WERI-Rb-1 (cell line): ENCODE measurements at places on chromosomes 6 and 20.

DNA sequence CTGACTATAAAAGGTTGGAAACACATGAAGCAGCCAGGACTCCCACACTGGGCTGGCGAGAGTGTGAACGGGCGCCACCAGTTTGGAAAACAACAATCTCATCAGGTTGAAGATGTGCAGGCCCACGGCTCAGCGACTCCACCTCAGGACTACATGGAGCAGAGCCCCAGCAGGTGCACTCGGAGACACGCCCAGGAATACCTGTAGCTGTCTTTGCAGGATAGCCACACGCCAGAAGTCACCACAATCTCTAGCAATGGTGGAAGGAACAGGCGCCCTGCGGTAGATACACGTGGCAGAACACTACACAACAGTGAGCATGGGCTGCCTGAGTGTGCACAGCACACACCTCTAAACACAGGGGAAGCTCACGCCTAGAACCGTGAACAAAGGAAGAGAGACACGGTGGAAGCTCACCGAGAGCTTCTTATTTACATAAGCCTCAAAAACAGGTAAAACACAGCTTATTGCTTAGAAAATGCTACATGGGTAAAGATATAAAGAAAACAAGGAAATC, 28.7 kb upstream of the RPS6KA2 start:
- no peak for DNase-seq

DNA sequence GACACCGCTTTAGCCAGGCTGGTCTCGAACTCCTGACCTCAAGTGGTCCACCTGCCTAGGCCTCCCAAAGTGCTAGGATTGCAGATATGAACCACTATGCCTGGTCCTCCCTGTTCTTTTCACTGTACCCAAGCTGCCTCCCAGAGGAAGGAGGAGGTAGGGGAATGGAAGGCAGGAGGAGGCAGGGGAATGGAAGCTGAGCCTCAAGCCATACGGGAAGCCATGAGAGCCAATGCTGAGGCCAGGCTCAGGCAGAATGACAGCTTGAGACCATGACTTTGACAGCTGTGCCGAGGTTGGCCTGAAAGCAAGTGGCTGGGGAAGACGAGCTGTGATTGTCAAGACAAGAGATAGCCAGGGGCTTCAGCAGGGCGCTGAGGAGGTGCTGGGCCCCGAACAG, 13.6 kb upstream of the ZNF335 start:
- peak; percentile 54 for DNase-seq

- no peak for DNase-seq
These were observed 12.6 kb downstream of the HCK start for GRCh38 chr20:32064667-32065066.

- DNase-seq: no peak
These were observed 17.9 kb upstream of the CNKSR3 start for GRCh38 chr6:154528310-154528915.

GRCh38 chr6:163764565-163764964, 350.0 kb downstream of the QKI start:
- DNase-seq: no peak

DNA sequence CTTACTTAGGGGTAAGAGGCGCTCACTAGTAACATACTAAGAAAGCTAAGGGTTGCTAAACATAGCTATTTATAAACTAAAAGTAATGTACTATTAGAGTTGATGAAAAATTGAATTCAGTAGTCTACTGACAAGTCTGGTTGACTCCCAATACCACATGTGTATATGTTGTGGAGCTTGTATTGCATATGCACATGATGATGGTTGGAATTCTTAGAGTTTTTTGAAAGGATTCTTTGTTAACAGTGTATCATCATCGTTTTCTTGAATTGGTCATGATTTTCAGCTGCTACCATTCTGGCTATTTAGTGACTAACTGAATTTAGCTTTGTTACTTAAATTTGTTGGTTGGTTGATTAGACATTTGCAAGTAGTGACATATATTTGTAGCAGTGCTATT, 27.2 kb downstream of the ABRACL start:
- DNase-seq: no peak

GRCh38 chr20:33650111-33650752, 11.9 kb upstream of the C20orf144 start:
- DNase-seq: no peak

- no peak for DNase-seq
These were observed 51.0 kb downstream of the ABHD12 start for GRCh38 chr20:25339608-25340007.

- DNase-seq: no peak
These were observed 586 bp downstream of the ZNF512B start for GRCh38 chr20:63968928-63969760.

DNA sequence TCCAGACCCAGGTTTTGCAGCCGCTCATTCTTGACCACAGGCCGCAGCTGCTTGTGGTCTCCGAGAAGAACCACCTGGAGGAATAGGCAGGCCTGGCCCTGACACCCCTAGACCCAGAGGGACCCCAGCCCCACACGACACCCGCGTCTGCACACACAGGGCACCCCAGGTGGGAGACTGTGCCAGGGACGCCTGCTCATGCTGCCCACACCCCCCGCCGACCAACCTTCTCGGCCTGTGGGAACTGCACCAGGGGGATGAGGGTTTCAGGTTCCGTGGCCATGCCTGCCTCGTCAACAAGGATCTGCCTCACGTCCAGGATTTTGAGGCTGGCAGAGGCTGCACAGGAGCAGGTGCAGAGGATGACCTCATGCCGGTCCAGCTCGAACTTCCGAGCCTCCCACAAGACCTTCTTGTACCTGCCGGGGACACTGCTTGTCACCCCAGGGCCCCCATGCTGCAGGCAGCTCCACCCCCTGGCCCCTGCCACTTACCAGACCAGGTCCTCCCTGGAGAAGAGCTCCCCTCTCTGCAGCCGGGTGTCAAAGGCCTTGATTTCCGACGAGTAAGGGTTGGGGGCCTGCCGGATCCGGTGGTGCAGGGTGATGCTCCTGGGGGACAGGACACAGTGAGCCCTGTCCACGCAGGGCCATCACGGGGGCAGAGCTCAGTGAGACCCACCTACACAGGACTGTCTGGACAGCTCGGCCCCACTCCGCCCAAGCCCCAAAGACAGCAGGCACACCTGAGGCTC, 7.1 kb downstream of the FNDC11 start:
- no peak for DNase-seq

DNA sequence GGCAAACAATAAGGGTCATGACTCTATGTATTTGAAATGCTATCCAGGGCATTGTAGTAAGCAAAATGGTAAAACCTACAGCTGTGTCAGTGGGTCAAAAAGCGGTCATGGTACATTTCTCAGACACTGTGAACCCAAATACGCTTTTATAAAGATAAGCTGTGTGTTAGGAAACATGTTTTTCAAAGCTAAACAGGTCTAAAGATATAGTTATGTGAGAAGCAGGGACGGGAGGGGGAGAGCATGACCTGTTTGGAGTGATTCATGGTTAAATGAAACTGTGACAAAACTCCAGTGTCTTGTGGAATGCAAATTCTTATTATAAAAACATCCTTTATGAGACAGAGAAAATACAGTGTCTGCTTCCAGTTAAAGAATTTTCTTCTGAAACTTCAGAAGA, 205.4 kb upstream of the BMP2 start:
- DNase-seq: no peak

DNA sequence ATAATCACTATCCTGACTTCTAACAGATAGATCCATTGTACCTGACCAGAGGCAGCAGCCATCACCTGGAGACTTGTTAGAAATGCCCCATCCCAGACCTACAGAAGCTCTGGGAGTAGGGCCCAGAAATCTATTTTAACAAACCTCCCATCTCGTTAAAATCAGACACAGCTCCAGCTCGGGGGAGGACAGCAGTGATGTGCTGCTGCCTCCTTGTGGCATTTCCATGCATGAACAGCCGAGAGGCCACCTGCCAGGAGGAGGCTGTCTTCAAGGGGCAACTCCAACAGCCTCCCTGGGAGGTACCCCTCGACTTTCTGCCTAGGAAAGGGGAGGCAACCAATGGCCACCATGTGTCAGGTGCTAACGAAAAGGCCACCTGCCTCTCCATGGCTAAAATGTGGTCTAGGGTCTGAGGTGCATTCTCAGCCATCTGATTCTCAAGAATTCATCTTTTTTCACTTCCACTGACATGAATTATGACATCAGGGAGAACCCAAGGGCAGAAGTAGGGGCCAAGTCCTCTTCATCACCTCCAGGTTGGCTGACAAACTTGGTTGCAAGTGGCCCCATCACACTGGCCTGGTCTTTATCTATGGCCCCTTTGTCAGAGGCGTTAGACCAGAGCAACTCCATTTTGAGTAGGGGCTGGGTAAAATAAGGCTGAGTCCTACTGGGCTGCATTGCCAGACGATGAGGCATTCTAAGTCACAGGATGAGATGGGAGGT, 12.2 kb upstream of the KCNK15 start:
- peak; percentile 70 for DNase-seq

DNA sequence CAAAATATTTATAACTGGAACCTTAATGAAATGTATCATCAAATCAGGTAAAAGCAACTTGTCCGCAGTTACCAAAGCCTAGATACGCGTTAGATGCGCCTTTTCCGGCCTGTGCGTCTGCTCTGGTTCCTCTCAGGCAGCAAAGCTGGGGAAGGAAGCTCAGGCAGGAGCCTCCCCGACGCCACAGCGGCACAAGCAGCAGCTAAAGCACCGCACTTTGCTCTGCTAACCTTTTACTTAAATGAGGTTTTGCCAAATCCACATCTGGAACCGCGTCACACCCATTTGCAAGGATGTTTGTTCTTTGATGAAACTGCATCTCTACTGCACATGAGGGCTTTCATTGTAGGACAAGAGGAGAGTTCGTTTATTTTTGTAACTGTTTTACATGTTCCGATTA, 36.8 kb downstream of the THBS2 start:
- no peak for DNase-seq

GRCh38 chr20:62766071-62766450, 30.2 kb upstream of the MRGBP start:
- DNase-seq: no peak

GRCh38 chr20:62548471-62548870, 72.7 kb upstream of the GATA5 start:
- no peak for DNase-seq

DNA sequence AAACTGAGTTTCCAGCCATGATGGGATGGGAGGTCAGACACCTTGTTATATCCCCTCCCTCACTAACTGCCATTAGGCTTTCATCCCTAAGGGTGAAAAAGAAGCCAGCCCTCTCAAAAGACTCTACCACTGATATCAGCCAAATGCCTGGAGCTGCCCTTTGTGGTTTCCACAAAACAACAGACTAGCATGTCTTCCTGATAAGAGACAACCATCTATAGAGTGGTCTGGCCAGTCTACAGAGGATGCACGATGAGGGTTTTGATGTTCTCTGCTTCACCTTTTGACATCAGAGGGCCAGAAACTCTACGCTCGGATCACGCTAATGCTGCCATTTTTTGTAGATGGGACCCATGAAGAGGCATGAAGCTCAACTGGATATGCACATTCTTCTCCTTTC, 61.7 kb upstream of the ARHGAP18 start:
- no peak for DNase-seq
